Stimulated activated CD4-positive, alpha-beta T cell treated with anti-CD3 and anti-CD28 coated beads, Interleukin-4, amount 100 ng/mL, for 48 hours (primary cell): ENCODE measurements at places on chromosomes 3 and 15.
A peak's percentile ranks its signal among the peaks of the same experiment; 100 is the strongest.

DNA sequence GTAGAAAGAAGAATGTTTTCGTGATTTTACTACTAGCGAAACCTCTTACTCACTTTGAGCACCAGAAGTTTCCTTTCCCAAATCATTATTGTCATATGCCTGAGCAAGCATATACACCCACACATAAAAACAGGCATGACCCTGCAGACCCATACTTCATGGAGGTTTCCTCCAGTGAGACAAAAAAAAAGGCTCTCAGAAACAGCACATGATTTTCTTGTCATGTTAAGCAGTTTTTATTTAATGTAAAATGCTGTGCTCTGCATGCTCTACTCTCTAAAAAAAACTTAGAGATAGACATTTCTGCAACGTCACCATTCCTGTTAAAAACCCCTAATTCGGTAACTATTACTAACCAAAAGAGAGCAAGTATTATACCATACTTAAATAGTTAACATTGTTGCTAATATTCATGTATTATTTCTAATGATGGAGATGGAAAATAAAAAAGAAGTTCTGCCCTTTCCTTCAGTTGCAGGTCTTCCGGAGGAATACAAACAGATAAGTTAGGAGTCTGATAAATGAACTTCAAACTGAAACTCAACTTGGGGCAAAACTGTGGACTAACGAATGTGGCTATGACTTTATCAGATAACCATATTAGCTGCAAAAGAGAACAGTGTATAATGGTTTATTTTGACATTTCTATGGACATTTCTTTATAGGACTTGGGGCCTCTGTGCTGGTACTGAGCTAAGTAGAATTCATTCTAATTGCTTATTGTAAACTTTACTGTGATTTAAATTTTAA is 15.9 kb downstream of the CD200R1 start:
- DNase-seq = no peak

- no peak for DNase-seq
Observed at GRCh38 chr15:89111352-89111751, 23.1 kb downstream of the ABHD2 start.

DNA sequence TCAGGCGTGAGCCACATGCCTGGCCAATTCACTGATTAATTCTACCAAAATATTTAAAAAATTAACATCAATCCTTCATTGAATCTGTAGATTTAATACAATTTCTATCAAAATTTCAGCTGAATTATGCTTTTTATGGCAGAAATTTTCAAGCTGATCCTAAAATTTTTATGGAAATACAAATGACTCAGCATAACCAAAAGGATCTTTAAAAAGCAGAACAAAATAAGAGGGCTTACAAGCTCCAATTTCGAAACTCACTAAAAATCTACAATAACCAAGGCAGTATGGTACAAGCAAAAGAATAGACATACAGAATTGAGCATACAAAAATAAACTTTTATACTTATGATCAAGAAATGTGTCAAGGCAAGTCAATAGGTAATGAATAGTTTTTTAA is 180.4 kb upstream of the CTNNB1 start:
- no peak for DNase-seq

GRCh38 chr3:181541414-181541813 is 170.3 kb upstream of the SOX2 start:
- DNase-seq = no peak

GRCh38 chr15:84715441-84716035 is 401 bp downstream of the SEC11A start:
- no peak for DNase-seq

- no peak for DNase-seq
Observed at GRCh38 chr3:107578091-107578490, 55.3 kb downstream of the BBX start.

DNA sequence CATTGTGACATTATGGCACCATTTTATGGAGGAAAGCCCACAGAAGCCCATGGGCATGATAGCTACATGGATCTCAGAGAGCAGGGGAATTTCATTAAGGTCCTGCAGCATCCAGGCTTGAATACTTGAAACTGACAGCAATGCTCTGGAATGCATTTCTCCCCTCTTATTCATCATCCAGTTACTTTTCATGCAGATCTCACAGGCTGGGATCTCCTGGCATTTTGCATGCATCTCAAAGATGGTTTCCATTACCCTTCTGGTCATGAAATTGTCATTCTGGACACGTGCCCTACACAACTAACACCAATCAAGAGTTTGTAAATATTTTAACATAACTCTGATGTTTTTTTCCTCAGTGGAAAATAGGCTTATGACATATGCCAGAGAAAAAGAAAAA is 32.4 kb downstream of the VGLL3 start:
- DNase-seq = no peak

DNA sequence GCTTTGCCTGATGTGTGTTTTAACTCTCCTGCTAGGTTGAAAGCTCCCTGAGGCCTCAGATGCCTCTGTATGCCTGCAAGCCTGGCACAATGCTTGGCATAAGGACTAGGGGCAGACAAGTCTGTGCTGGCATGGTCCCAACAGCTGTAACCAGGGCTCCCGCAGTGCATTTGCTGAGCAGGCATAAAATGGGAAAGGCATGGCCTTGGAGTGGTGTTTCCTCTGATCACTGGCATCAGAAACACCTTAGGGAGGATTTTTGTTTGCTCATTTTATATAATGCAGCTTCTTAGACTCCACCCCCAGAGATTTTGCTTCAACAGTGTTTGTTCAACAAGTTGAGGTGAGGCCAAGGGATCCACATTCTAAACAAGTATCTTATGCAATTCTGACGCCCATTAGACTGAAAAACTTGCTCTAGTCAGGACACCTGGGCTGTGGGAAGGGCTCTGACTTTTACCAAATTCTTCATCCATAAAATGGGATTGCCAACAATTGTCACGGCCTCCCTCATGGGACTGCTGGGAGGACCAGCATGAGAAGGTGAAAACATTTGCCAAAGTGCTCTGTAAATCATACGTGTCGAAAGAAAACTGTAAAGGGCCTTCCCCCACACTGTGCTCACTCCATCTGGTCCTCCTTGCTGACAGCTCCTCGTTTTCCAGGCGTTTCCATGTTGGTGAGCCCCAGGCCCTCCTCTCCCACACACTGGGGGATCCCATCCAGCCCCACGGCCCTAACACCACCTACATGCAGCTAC is 43.1 kb downstream of the STARD5 start:
- no peak for DNase-seq

DNA sequence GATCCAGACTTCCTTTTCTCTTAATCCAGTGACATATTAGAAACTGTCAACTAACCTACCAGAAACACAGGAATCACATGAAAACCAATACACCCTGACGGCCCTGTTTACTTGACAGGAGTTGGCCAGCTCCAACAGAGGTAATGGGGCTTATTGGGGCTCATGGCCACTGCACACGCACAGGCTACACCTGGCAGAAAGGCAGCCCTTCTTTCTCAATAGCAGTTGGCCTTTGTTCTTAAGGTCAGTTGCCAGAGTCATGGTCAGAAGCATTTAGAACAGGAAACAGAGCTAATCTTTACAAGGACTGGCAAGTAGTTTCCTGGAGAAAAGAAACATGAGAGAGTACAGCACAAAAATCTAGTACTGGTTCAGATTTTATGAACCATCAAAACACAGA is 181.8 kb downstream of the MAGI1 start:
- no peak for DNase-seq

DNA sequence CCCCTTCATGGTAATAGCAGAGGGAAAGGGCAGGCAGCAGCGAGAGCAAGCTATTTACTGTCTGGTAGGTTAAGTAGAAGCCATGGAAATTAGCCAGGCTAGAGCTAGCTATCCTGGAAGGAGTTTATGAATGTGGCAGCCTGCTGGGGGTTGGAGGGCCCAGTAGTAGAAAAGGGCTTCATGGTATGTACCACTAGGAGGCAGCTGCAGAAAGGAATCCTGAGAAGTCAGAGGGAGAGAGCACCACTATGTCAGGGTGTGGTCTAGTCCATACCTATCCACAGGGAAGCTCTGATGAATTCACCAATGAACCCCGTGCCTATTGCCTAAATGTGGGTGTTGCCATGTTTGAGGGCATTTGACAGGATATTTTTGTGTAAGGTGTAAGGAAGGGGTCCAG is 55.0 kb downstream of the PLAAT1 start:
- no peak for DNase-seq

DNA sequence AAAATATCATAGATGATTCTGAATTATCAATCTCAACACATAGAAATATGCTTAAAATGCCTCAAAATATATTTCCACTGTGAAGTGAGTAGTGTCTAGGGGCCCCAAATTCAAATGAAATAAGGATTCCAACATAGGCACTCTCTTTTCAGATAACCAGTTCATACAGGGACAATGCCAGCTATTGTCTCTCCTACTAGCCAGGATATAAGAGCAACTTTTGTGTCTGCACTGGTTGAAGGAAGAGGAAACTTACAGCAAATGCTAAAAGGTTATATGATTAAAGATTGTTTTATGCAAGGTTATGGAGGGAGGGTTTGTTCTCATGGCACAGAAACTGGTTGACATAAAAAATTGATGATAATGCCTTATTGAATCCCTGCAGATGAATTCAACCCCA is 579.4 kb upstream of the ALCAM start:
- DNase-seq = no peak

DNA sequence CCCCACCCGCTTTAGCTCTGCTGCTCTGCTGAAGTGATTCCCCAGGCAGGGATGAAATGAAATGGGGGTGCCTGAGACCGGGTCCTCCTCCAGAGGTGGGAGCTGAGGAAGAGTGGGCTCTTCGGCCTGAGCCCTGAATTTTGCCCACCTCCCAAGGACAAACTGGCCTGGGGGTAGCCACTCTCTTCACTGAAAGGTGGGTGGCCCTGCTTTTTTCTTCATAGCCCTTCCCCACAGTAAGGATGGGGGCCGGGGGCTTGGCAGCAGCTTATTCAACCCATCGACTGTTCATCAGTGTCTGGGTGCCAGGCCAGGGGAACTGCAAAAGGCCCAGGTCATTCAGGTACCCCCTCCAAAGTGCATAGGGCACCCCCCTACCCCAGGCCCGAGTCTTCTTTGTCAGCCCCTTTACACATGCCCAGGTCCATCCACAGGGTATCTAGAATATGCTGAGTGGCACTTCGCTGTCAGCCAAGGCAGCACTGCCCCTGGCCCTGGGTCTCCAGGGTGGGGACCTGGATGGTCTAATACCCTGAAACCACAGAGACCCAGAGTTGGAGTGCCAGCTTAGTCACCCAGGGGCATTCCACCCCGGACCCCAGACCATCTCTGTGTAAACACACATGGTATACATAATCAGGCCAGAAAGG is 7.9 kb downstream of the SCN5A start:
- DNase-seq = no peak

GRCh38 chr3:59508273-59508672 is 458.4 kb upstream of the CFAP20DC start:
- no peak for DNase-seq

GRCh38 chr15:47616876-47617275 is 100.4 kb upstream of the SEMA6D start:
- no peak for DNase-seq

DNA sequence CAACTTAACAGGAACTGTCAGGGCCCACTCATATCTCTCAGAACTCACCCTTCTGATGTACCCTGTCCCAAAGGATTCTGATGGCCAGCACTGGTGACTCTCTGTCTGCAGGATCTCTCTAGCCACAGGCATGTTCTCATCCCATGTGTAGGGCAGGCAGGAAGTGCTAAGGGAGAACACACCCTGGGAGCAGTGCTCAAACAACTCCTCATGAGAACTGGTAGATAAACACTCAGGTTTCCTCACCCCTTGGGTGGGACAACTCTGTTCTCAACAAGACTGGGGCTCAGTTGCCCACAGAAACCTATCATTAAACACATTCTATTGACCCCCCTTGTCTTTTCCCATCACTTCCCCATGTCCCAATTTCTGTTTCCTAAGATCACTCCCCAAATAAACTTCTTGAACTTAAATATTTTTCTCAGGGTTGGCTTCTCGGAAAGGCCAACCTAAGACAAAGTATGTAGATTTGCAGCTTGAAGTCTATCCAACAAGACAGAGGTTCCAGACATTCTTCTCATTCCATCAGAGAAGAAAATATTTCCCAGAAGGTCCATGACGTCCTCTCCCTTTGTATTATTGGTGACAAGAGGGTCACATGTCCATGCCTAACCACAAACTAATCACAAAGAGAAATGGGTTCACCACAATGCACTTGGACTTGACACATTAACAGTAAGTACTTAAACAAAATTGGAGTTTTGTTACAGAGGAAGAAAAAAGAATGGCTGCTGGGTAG is 276.6 kb upstream of the GADL1 start:
- no peak for DNase-seq

GRCh38 chr15:88484682-88485331 is 17.3 kb downstream of the MRPS11 start:
- no peak for DNase-seq

DNA sequence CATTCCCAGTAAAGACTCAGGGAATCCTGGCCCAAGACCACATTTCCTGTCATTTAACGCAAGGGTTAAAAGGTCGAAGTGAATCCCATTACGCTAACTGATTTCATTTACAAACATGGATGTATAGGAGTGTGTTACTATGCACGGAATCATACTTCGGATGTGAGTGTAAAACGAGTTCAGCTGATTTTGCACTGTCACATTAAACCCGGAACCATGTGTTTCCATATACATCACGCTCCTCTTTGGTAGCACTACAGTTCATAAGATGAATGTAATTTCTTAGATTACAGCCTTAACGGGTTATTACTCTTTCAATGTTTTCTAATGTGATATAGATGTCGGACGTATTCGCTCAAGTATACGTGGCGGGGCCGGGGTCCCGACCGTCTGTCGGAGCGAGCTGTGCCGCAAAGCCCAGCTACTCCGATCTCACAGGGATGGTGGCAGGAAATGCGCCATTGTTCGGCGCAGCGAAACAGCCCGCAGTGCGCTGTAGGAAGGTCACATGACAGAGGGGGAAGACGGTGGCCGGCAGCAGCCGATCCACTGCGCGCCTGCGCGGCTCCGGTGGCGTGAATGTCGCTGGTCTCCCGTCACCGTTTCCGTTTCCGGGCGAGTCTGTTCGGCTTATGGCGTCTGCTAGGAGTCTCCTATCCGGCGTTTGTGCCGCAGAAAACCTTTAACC is 97.3 kb downstream of the NPAP1 start:
- peak; percentile 40 for DNase-seq

- no peak for DNase-seq
Observed at GRCh38 chr3:88033079-88033478, 25.7 kb downstream of the CGGBP1 start.

- no peak for DNase-seq
Observed at GRCh38 chr15:67048281-67049279, 16.8 kb upstream of the SMAD3 start.

- DNase-seq = no peak
Observed at GRCh38 chr15:35150361-35150760, 65.3 kb upstream of the NANOGP8 start.

DNA sequence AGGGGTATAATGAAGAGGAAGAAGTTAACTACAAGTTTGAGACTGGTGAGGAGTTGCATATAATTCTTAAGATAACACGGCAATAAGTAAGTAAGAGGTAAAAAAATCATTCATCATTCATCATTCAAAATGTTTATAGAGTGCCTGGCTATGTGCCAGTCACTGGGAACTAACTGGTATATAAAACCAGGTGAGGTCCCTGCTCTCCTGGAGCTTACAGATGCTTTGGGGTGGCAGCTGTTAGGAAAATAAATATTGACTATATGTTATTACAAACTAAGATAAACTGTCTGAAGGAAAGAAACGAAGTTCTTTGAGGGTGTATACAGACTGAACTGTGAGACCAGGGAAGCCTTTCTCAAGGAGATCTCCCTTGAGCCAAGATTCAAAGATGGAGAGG is 2.9 kb downstream of the CASR start:
- no peak for DNase-seq

GRCh38 chr3:10205451-10206165 is 40.9 kb downstream of the IRAK2 start:
- no peak for DNase-seq
